Purkinje cell (primary cell): ENCODE measurements at places on chromosomes 4 and X. TPM values are rescaled to one million over a fixed set of nuclear protein-coding genes. Genes with fewer than 3 reads are reported as not detected.

Gene NUP62CL
- polyA plus RNA-seq = 2.2 and 3.8 TPM in 2 replicates

Gene TLR10
- polyA plus RNA-seq = 0.11 and 0.27 TPM in 2 replicates

Gene YY2
- 0.87 and 2.7 TPM in 2 replicates for polyA plus RNA-seq

Gene FRG2
- not detected in 2 replicates for polyA plus RNA-seq

Gene AKAP14
- polyA plus RNA-seq = 0.51 and 4.3 TPM in 2 replicates

Gene DDIT4L
- polyA plus RNA-seq = 1.8 and 2.9 TPM in 2 replicates

Gene TMEM150C
- polyA plus RNA-seq = 0.78 and 7.0 TPM in 2 replicates

Gene C4orf50
- 0.83 and 1.7 TPM in 2 replicates for polyA plus RNA-seq

Gene MAOB
- polyA plus RNA-seq = 30.0 and 42.1 TPM in 2 replicates

Gene ALPK1
- 2.5 and 4.0 TPM in 2 replicates for polyA plus RNA-seq

Gene IRAK1
- polyA plus RNA-seq = 2.4 and 3.6 TPM in 2 replicates

Gene CDKL5
- polyA plus RNA-seq = 6.5 TPM in 1 of 2 replicates, not detected in the other
